ENCODE measurements at places on chromosomes 2 and 18.
A peak's percentile ranks its signal among the peaks of the same experiment; 100 is the strongest.

DNA sequence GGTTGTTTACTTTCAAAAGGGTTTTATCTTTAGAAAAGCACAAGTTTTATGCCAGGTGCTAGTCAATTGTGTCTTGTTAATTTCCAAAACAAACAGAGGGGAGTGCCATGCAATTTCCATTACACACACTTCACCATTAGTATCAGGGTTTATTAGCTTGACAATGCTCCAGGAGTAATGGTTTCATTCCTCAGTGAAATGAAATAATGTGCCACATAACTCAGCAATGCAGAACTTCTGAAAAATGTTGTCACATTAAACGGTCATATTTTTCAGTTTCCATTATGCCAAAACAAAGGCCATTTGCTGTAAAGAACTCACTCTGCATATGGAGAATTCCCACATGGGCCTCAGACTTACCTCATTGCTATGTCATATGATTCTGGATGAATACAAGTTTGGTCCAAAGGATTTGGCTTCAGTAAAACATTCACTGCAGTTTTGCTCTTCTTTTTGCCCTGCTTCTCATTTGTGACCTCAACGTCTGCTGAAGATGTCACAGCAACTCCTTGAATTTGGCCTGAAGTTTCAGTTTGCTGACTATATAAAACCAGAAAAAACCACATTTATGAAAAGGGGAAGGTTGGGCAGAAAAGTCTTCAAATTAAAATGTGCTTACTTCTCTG, 198.2 kb downstream of the SRBD1 start:
- no peak for DNase-seq

DNA sequence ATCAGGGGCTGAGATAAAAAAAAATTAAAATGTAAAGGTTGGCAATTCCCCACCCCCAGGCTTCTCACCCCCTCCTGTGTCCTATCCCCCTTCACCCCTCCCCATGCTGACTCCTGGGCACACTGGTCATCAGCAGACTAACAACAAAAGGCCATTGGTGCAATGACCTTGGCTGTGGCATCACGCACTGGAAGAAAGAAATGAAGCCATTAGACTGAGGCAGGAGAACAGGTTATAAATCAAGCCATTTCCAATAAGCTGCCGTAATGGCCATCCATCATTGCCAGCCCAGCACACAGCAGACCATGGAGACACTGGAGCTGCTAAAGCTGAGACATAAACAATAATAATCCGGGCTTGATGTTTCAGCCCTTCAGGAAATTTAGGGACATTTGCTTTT, 342.4 kb upstream of the ETAA1 start:
- DNase-seq = no peak

GRCh38 chr2:51103205-51103604, 71.3 kb upstream of the NRXN1 start:
- peak; percentile 3 for DNase-seq

- no peak for DNase-seq
Observed at GRCh38 chr2:85545780-85546240, 6.8 kb downstream of the MAT2A start.

- DNase-seq = no peak
Observed at GRCh38 chr18:47343291-47343690, 91.8 kb upstream of the SKOR2 start.

DNA sequence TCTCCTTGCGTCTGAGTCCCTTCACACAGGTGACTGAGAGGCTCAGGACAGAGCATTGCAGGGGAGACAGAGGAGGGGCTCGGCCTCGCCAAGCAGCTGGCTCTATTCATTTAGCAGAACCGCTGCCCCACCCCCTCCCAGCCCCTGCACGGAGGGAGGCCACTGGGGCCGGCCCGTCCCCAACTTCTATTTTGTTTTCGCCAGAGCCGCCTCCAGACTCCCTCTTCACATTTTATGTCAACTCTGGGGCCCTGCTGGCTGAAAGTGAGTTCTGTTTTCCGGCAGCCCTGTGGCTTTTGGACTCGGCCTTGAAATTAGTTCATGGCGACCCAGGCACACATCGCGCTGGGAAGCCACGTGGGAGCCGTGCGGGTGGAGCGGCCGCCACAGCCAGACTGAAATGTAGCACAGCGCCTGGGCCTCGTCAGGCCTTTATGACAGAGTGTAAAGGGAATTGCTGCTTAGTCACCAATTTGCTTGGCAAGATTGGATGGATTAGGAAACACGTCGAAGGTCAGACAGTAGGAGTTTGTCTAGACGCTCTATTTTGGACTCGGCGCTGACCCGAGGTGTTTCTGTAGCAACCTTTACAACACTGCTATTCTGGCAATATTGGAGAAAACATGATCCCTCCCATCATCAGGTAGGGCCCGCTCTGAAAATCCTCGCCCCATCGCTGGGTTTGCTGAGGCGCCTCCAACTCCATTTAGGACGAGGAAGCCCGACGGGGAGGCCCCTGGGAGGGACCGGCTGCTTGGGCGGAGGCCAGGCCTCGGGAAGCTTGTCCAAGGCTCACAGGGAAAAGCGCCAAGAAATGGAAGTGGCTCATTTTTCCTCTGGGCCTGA, 90.7 kb upstream of the CTDP1 start:
- DNase-seq = no peak

DNA sequence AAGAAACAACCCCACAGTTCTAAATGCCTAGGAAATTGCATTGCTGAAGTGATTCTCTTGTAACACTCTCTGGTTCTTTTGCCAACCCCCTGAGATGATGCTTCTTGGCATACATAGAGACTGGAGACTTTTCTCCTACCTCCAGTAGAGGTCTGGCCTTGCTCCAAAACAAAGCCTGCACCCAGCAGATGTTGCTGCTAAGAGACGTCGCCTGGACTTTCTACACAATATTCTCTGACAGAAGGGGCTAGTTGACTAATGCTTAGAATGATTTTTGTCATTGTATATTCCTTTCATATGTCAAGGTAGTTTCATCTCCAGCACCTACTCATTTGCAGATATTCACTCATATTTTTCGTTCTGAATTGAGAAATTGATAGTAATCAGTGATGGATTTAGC, 24.6 kb downstream of the SOWAHC start:
- DNase-seq = no peak

DNA sequence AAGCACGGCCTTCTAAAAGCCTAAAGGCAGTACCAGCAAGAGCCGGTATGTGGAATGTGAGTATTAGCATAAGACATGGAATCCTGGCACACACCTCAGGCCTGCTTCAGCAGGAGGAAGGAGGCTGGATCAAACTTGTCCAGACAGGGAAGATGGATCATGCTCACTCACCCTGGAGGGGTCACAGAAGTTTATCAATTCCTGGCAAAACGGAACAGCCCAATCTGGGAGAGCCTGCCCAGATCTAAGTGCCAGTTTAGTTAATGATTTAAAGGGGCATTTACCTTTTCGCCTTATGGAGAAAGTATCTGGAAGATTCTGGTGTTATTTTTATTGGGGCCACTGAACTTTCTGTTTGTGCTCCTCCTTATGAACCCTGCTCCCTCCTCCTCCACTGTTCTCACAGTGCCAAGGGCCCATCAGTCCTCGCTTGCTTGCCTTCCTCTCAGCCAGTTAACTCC, 58.3 kb upstream of the NFE2L2 start:
- no peak for DNase-seq

DNA sequence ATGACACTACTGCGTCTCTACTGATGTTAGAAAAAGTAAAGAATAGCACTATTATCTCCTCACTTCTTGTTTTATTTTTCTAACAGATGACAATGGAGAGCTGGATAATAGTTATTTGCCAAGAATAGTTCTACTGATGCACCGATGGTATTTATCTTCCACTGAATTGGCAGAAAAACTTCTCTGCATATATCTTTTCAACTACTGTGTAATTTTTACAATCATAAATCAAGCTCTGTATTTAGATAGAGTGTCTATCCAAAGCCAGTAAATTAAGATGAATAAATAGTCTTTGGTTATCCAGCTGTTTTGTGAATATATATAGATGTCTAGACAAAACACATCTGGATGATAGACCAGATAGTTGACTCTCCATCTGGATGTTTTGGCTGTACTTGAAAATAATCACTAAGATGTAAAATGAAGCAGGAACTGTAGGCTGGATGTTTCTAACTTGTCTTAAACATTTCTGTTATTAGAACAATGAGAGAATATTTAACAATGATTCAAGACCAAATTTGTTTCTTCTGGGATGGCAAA, 40.1 kb downstream of the RASGRP3 start:
- no peak for DNase-seq

DNA sequence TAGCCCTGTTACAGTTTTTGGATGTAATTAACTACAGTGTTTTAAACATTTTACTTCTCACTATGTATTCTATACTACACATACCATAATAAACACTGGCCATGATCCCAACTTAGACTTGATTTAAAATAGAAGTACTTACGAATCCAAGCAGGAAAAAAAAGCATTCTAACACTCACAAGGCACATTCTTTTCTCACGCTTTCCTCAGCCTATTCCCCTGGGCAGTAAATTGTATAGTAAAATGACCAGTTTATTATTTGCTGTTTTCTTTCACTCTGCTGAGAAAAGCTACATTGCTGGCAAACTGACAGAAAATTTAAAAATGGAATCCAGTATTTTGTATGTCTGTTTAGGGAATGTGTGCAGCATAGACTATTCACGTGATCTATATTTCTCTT, 2.8 kb upstream of the TANC1 start:
- no peak for DNase-seq

DNA sequence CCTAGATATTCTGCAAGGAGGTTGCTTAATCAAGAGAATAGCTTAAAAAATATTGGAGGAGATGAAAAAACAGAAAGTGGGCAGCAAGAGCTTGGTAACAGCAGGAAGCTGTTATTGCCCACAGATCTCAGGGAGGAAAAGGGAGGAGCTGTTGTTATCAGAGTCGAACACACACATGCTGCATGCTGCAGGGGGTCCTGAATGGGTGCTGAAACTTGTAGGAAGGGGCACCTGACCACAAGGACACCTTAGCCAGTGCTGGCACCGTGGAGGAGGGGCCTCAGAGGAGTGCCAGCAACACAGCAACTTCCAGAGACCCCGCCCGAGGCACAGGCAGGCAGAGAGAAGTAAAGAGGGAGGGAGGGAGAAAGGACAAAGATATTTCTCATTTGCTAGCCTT, 332.9 kb downstream of the SOCS6 start:
- no peak for DNase-seq

DNA sequence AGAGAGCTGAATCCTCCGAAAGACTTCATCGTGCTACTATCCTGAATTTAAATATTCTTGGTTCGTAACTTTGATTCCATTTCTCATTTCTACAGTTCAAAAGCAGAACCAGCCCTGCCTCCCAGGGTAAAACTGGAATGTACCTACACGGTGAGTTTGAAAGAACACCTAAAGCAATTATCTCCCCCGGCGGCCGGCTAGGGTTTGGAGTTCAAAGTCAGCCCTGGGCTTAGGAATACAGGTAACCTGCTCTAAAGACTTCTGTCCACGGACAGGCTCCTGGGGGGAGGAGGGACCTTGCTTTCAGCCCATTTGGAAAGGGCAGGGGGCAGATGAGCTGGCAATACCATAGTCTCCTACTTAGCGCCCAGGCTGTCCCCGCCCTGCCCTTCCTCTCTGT, 32.3 kb downstream of the CYP27C1 start:
- no peak for DNase-seq

GRCh38 chr2:232464544-232464885, 8.6 kb downstream of the ALPI start:
- DNase-seq = no peak

- DNase-seq = no peak
Observed at GRCh38 chr2:13654416-13654815, 937.7 kb downstream of the TRIB2 start.

DNA sequence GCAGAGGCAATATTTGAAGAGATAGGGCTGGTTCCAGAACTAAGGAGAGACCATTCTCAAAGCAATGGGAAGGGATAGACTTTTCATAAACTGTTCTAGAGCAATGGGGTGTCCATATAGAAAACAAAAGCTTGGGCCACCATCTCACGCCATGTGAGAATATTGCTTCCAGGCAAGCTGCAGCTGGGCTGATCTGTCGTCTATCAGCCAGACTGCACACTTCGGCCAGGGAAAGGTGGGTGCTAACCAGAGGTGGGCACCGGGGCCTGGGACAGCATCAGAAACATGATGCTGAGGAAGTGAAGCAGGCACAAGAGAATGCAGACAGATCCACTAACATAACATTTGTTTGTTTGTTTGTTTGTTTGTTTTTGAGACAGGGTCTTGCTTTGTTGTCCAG, 43.7 kb downstream of the MYO7B start:
- DNase-seq = no peak

DNA sequence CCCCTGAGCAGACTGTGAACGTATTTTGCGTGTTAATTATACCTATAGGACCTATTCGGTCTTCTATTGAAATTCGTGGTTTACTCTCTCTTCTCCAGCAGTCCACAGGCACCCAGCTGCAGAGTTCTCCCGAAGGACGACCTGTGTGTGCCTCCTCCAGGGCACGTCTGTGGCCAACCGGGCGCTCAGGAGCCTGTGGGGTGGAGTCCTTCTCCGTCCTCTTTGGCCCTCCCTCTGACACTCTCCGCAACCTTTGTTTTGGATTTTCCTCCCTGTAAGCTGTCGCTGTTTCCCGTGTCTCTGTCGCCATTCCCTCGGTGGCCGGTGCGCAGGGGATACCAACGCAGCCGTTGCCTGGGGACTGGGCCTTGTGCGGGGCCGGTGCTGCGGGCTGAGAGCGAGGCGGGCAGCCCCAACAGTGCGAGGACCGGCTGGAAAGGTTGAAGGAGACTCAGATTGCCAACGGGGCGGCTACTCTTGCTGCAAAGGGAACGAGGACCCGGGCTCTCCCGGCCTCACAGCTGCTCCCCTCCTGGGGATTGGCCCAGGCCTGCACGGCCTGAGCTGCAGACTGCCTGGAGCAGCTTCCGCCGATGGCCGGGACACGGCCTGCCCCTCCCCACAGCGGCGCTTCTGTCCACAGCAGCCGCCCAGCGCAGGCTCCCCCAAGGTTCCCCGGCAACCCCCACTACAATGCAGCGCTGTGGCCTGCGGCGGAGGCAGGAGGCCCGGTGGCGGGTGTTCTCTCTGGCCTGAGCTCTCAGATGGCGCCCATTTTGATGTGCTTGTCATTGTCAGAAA, 221.0 kb downstream of the MTX2 start:
- DNase-seq = no peak

Measured in HuH-7.5 (cell line).